ENCODE measurements at places on chromosomes 1 and 21.

DNA sequence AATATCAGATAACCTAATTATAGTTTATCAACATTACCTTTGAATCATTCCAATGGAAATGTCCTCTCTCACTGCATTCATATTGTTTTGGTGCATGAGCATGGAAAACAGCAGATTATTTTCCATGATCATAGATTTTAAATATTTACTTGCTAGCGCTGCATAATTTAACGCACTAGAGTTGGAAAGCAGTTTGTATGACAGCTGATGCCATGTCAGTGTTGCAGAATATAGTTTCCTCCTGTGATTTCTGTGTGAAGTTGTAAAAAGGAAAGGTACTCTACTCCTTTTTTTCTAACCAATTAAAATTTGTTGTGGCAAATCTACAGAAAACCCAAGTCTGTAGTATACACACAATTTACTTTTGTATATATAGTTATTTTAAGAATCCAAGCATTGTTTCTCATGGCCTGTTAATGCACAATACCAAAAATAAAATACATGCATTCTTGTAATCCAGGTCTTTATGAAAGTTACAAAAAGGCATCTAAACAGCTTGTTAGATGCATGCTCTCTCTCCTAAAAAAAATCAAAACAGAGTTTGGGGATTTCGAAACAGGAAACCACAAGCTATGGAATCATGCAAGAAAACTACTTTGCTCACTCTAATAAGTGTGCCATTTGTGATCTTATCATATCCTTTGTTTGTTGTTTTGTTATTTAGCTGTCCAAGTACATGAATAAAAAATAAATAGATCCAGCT lies 1.9 kb upstream of the ATG4C start:
- no peak for DNase-seq

DNA sequence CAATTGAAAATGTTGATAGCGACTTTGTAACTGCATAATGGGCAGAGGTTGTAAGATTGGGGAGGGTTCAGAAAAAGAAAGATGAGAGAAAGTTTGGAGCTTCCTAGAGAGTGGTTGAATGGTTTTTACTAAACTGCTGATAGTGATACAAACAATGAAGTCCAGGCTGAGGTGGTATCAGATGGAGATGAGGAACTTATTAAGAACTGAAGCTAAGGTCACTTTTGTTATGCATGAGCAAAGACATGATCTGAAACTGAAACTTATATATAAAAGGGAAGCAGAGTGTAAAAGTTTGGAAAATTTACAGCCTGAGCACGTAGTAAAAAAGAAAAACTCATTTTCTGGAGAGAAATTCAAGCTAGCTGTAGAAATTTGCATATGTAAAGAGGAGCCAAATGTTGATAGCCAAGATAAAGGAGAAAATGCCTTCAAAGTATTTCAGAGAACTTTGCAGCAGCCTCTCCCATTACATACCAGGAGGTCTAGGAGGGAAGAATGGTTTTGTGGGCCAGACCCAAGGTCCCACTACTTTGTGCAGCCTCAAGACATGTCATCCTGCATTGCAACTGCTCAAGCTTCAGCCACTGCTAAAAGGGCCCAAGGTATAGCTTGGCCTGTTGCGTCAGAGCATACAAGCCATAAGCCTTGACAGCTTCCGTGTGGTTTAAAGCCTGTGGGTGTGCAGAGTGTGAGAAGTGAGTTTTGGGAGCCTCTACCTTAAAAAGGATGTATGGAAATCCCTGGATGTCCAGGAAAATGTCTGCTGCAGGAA lies 843.9 kb downstream of the AMY1C start:
- DNase-seq: no peak

GRCh38 chr21:29726044-29726443 lies 213.8 kb downstream of the GRIK1 start:
- no peak for DNase-seq

- no peak for DNase-seq
These were observed 294.9 kb downstream of the LRRIQ3 start for GRCh38 chr1:73903092-73903491.

DNA sequence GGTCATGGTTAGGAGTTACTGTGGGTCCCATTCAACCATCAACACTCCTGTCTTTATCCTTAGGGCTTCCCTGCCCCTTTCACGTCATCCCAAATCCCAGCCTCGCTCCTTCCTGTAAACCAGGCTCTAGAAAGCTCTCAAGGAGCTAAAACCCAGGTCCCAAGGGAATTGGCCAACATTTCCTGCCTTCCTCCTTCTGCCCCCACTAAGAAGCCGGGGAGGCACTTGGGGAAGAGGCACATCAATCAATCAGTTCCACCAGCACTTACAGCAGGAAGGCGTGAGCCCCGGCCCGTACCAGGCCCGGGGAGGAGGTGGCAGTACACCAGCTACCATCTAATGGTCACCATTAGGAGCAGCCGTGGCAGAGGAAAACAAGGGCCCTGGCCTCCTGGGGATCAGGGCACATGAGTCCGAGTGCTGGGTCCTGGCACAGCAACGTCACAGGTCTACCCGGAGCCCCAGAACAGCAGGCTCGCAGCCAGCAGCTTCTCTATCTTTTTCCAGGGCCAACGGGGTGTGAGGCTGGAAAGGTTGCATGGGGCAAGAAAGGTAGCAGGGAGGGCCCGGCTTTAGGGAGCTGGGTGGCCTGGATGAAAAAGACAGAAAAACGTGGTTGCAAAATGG lies 108.6 kb downstream of the CASZ1 start:
- no peak for DNase-seq

- no peak for DNase-seq
These were observed 19.1 kb upstream of the KCNA10 start for GRCh38 chr1:110538075-110538474.

- no peak for DNase-seq
These were observed 402.1 kb downstream of the SETD4 start for GRCh38 chr21:35658242-35658641.

DNA sequence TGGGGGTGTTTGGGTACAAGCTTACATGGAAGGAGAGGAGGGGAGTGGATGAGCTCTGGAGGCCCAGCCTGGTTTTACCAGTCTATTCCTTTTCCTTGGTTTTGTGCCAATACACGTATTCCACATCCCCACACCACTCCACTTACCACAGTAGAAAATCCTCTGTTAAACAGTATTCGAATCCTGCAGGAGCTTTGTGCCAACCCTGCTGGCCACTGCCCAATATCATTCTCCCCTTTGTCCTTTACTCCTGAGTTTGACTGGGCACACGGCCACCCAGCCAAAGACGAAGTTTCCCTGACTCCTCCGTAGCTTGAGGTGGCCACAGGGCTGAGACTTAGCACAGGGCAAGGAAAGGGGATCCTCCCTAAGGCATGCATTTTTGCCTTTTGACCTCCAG lies 61.6 kb downstream of the TMCO4 start:
- no peak for DNase-seq

DNA sequence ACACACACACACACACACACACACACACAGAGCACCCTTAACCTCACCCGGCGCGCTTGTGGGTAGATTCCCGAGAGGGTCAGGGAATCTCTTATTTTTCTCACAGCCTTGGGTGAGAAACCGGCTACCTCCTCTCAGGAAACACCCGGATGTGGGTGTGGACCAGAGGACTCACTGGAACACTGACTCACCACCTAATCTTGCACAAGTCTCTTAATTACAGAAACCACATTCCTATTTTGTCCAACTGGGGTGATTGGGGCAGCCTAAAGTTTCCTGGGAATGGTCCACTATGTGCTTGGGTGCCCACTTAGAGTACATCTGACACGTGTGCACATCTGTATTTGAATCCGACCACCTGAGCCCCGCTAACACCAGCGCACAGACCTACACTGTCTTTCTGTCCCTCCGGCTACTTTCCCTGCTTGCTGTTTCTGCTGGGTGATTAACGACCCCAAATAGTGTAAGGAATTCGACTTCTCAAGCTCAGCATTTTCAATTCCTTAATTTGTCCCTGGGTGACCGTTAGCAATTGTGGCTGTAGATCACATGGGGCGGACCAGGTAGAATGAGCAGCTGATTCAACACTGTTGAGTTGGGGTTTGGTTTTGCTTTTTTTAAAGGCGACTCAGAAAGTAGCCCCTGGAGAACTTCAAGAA lies 14.0 kb upstream of the TBX15 start:
- no peak for DNase-seq

GRCh38 chr1:209051570-209051969 lies 531.9 kb upstream of the CAMK1G start:
- DNase-seq: no peak

DNA sequence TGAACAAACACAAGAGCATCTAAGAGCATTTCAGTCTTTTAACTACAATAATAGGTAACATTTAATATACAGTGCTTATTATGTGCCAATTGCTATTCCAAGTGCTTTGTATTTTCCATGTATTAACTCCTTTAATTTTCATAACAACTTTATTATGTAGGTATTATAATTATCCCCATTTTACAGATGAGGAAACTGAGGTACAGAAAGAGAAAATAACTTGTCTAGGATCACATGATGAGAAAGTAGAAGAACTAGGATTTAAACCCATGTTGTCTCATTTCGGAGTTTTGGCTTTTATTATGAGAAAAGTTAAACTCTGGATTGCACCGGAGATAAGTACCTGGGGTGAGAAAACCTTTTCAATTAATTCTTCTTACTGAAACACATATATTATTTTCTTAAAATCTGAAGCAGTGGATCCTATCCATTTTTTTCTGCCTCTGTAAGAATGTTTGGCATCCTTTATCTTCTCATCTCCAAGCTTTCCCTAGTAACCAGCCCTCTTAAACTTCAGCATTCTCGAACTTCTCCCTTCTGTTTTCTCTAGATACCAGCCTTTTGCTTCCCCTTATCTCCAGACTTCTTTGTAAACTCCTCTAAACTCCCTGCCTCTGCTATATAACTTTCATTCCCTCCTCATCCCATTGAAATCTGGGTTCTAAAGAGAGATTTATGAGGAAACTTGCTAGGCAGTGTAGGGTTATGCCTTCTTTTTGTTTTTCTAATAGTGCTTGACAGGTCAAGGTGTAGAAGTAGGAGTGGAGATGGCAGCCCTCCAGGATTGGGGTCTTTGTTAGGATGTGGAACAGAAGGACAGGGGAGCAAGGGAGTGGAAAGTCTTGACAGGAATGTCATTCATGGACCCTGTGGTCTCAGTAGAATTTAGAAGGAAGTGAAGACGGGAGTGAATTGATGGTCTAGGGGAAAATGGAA lies 28.3 kb downstream of the POU2F1 start:
- no peak for DNase-seq

DNA sequence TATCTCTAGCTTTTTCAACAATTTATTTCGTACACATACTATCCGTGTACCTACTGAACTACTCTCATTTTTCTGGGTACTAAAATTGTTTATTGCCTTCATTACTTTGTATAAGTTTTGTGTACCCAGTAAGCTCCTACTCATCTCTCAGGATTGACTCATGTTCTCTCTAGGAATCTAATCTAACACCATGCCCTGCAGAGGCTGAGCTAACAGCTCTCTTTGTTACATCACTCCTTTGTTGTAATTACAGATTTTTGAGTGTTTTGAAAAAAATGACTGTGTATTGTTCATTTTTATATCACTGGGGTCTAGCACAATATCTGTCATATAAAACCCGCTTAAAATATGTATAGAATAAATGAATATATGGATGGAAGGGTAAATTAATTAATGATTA lies 167.1 kb downstream of the ATP6V1G3 start:
- no peak for DNase-seq

- no peak for DNase-seq
These were observed 7.4 kb upstream of the DNMT3L start for GRCh38 chr21:44269090-44269489.

- DNase-seq: peak; percentile 18
These were observed 36.9 kb upstream of the PSMG1 start for GRCh38 chr21:39220150-39220549.

DNA sequence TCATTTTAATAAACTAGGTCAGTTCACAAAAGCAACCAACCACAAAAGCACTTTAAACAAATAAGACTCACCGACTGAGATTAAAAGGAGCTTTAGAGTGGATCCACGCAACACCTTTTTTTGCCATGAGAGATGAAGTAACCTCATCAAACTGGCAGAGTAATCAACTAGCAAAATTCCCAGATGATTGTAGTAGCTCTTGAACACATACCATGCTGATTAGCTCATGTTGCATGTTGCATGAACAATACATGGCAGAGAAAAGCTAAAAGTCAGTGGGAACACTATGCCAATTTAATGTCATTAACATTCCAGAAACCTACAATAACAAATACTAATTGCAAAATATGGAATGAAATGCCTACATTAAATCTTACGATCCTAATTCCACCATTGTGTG lies 4.1 kb downstream of the WARS2 start:
- no peak for DNase-seq

GRCh38 chr1:101312147-101312546 lies 75.3 kb downstream of the S1PR1 start:
- no peak for DNase-seq

- no peak for DNase-seq
These were observed 73.5 kb upstream of the PDC start for GRCh38 chr1:186534401-186534800.

DNA sequence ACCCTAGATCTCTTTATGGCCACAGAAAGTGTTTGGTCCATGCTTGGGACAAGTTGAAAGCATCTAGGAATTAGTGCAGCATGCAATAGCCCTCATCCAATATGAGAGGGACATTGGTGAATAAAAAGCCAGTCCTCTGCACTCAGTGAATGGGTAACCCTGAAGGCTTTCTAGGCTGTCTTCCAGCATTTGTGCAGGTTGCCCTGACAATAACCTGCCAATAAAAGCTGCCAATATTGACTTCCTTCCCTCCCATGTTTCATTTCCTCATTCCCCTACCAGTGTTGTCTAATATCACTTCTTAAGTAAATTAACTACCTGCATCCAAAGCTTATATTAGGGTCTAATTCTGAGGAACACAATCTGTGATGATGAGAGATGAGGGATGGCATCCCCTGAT lies 563.6 kb upstream of the NEGR1 start:
- no peak for DNase-seq

DNA sequence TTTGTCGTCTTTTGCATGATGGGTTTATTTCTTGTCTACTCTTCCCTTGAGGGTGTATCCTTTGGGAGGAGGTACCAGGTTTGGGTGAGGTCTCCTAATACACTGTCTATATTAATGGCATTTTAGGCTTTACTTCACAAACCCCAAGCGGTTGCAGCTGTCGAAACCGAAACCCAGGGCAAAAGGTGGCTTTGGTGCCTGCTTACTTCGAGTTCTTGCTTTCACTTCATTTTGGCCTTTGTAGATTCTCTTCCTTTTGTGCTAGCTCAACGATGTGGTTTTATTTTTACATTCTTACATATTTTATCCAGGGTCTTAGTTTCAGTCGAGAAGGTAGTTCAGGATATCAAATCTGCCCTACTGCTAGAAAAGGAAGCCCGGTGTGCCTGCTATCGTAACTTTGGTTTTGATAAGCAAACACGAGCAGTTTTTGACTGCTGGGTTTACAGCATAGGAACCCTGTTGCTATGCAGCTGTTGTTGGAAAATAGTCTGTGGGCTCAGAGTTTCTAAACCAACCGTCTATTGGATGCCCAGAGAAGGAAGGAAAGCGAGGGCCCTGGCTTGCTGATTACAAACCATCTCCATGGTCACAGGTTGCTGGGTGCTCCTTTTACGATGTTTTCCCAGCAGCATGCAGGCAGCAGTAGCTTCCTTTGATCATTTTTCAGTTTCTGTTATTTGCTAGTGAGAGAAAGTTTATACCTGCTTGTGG lies 9.8 kb upstream of the TSPAN2 start:
- peak; percentile 76 for DNase-seq
